ENCODE measurements at places on chromosomes 6 and 20.

GRCh38 chr20:12019715-12020114 is 102.0 kb downstream of the BTBD3 start:
- DNase-seq, result no peak

- DNase-seq, result no peak
These were observed 12.4 kb downstream of the IRF4 start for GRCh38 chr6:403659-404655.

GRCh38 chr6:36133912-36134311 is 3.6 kb downstream of the MAPK13 start:
- peak; percentile 84 for DNase-seq

- no peak for DNase-seq
These were observed 11.6 kb upstream of the ITPR3 start for GRCh38 chr6:33609528-33609927.

DNA sequence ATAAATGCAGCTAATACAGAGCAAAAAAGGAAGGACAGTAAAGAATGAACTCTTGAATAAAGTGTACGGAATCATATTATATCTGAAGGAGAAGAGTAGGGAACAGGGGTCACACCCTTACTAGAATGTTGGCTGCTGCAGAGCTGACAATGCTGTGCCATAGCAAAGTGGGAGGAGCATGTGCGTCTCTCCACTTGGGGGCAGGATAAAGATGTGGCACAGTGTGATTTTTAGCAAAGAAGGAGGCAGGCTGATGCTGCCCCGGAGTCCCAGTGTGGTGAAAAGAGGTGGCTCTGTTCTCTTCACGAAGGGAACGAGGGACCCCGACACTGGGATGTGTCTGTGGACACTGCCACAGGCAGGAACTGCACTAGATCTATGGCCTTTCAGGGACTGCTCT is 67.5 kb downstream of the INSM1 start:
- DNase-seq, result no peak

- no peak for DNase-seq
These were observed 457.3 kb downstream of the TBC1D32 start for GRCh38 chr6:120876931-120877330.

- DNase-seq, result no peak
These were observed 31.6 kb downstream of the SLC2A4RG start for GRCh38 chr20:63771046-63771707.

GRCh38 chr6:156840136-156840535 is 63.0 kb downstream of the ARID1B start:
- no peak for DNase-seq

- DNase-seq, result no peak
These were observed 144.3 kb upstream of the ZNF184 start for GRCh38 chr6:27617046-27617687.

DNA sequence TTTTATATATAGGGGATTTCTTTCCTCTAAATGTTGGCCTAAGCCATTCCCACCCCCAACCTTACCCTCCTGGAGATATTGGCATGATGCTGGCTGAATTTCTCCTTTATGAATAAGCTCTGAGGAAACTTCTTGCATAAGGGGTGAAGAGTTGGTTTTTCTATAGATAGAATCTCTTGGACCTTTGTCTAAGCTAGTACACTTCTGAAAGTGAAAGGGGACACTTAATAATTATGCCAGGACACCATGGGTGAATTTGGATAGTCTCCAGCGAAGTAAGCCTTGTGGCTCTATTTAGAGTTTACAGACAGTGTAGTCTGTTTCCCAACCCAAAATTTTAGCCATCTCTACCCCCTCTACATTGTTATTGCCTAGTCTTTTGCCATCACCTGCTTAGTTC is 27.1 kb upstream of the FABP7 start:
- DNase-seq, result no peak

DNA sequence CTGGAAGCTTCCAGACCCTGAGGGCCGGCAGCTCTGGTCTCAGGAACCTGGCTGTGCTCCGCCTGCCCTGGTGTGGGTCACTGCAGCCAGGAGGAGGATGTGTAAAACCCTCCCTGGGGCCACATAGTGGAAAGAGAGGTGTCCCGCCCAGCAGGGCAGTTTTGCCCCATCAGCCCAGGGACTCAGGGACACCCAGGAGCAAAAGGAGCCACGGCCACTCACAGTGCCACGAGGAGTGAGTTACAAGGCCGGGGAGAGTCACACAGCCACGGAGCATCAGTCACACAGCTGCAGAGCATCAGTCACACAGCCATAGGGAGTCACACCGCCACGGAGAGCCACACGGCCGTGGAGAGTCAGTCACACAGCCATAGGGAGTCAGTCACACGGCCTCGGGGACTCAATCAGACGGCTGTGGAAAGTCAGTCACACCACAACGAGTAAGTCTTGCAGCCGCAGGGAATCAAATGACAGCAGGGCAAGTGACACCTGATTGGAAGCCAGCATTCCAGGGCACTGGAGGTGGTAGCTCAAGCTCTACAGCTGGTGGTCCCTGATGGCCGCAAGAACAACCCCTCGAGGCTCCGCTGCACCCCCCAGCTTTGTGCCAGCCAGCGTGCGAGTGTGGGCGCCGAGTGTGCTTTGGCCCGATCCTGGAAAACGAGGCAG is 60.9 kb downstream of the DLL1 start:
- DNase-seq, result no peak

- no peak for DNase-seq
These were observed 8.3 kb downstream of the CD24 start for GRCh38 chr6:106966229-106966628.

- no peak for DNase-seq
These were observed 953.9 kb downstream of the KIF16B start for GRCh38 chr20:15619341-15619740.

DNA sequence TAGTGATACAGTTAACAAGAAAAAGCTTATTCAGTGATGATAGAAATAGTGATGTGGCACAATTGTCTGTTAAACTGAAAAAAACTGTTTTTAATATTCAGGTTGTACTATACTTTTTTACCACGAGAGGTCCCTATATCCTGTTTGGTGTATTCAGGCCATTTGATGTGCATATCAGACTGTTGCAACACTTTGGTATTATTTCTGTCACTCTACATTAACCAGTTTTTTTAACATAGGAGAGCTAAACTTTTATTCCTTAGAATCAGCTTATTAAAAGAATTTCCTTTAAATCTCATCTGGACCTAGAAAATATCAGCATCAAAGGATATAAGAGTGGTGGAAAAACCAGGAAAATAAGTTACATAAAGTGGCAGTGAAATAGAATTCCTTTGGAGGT is 36.8 kb downstream of the TSPYL4 start:
- DNase-seq, result no peak

- DNase-seq, result no peak
These were observed 11.6 kb upstream of the HLA-G start for GRCh38 chr6:29816030-29816429.

Data from vagina (tissue), 2 donors.